Endothelial cell of umbilical vein (primary cell): ENCODE measurements at places on chromosomes 2 and 18. TPM values are rescaled to one million over a fixed set of nuclear protein-coding genes. Genes with fewer than 3 reads are reported as not detected.

METTL5 gene
- total RNA-seq = 50.4 and 52.0 TPM in 2 replicates

TTR gene
- total RNA-seq = not detected in 2 replicates

ERBB4 gene
- total RNA-seq = 0.27 and 0.74 TPM in 2 replicates

HOXD13 gene
- not detected in 2 replicates for total RNA-seq

TGFA gene
- 0.12 and 0.22 TPM in 2 replicates for total RNA-seq

TDRD15 gene
- total RNA-seq = not detected in 2 replicates

IL18R1 gene
- 3.6 and 4.0 TPM in 2 replicates for total RNA-seq

POTEC gene
- total RNA-seq = not detected in 2 replicates

LCT gene
- 0.07 TPM in 1 of 2 replicates, not detected in the other for total RNA-seq

BCL11A gene
- 0.88 and 0.92 TPM in 2 replicates for total RNA-seq

IL18RAP gene
- not detected in 2 replicates for total RNA-seq

SCYGR4 gene
- not detected in 2 replicates for total RNA-seq

PSMA8 gene
- not detected in 2 replicates for total RNA-seq

SERPINB13 gene
- not detected in 2 replicates for total RNA-seq

SIX3 gene
- total RNA-seq = not detected in 2 replicates

DPP4 gene
- 3.0 and 6.2 TPM in 2 replicates for total RNA-seq

DNER gene
- not detected in 2 replicates for total RNA-seq

ZNG1B gene
- total RNA-seq = 30.5 and 31.3 TPM in 2 replicates

CCL20 gene
- total RNA-seq = 0.53 TPM in 1 of 2 replicates, not detected in the other

RAPH1 gene
- total RNA-seq = 56.9 and 59.5 TPM in 2 replicates

OSBPL6 gene
- total RNA-seq = 2.3 TPM in 2 replicates

INO80C gene
- 51.4 and 56.0 TPM in 2 replicates for total RNA-seq

DSG3 gene
- total RNA-seq = 0.07 TPM in 2 replicates

IL1RN gene
- total RNA-seq = not detected in 2 replicates

SNRPD1 gene
- 91.6 and 97.3 TPM in 2 replicates for total RNA-seq

HOXD8 gene
- total RNA-seq = 14.9 and 15.6 TPM in 2 replicates

XPO1 gene
- total RNA-seq = 148 and 166 TPM in 2 replicates

CMPK2 gene
- 0.69 and 0.81 TPM in 2 replicates for total RNA-seq

TEX51 gene
- not detected in 2 replicates for total RNA-seq

ASXL2 gene
- total RNA-seq = 30.6 and 33.8 TPM in 2 replicates

HOXD9 gene
- total RNA-seq = 3.5 and 3.9 TPM in 2 replicates

MARCHF4 gene
- 21.5 and 25.2 TPM in 2 replicates for total RNA-seq

FOXD4L1 gene
- 0.18 TPM in 1 of 2 replicates, not detected in the other for total RNA-seq

SCN9A gene
- total RNA-seq = 1.6 and 1.8 TPM in 2 replicates

LMAN2L gene
- 15.4 and 18.2 TPM in 2 replicates for total RNA-seq

GCG gene
- total RNA-seq = not detected in 2 replicates

DSG4 gene
- not detected in 2 replicates for total RNA-seq

GPR75 gene
- total RNA-seq = 4.7 and 5.0 TPM in 2 replicates

CTAGE1 gene
- total RNA-seq = not detected in 2 replicates

LOXL3 gene
- total RNA-seq = 0.95 and 0.97 TPM in 2 replicates

TANC1 gene
- 86.3 and 99.4 TPM in 2 replicates for total RNA-seq

DSG2 gene
- 0.04 TPM in 1 of 2 replicates, not detected in the other for total RNA-seq

GAREM2 gene
- total RNA-seq = 3.1 and 4.5 TPM in 2 replicates
